ENCODE measurements at places on chromosomes 6 and 20.

- no peak for DNase-seq
Observed at GRCh38 chr20:35291654-35292503, at the start of gene FAM83C. Gene FAM83C (minus strand): TSS chr20:35292425. CDS start chr20:35292304, 121 bp downstream.

DNA sequence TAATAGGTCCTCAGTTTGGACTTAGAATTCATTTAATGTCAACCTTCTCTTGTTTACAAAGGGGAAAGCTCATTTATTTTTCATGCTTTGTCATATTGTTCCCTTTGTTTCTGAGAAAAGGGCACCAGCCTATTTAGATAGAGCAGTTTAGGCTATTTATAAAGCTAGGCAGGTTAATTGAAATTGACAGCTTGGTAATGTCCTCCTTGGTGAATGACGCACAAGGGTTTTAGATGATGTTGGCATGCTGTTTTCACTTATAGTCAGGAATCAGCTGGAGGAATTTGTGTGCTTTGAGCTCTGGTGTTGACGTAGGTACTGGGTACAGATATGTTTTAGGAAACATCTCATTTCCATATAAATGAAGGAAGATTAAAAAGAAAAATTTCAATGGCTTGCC, 45.2 kb downstream of the BCKDHB start:
- no peak for DNase-seq

- no peak for DNase-seq
Observed at GRCh38 chr6:106087548-106088325, 1.6 kb downstream of the PRDM1 start.

GRCh38 chr6:35907750-35908149, 13.1 kb downstream of the SRPK1 start:
- DNase-seq: no peak

- DNase-seq: no peak
Observed at GRCh38 chr6:113859349-113860180, 2.4 kb downstream of the MARCKS start.

DNA sequence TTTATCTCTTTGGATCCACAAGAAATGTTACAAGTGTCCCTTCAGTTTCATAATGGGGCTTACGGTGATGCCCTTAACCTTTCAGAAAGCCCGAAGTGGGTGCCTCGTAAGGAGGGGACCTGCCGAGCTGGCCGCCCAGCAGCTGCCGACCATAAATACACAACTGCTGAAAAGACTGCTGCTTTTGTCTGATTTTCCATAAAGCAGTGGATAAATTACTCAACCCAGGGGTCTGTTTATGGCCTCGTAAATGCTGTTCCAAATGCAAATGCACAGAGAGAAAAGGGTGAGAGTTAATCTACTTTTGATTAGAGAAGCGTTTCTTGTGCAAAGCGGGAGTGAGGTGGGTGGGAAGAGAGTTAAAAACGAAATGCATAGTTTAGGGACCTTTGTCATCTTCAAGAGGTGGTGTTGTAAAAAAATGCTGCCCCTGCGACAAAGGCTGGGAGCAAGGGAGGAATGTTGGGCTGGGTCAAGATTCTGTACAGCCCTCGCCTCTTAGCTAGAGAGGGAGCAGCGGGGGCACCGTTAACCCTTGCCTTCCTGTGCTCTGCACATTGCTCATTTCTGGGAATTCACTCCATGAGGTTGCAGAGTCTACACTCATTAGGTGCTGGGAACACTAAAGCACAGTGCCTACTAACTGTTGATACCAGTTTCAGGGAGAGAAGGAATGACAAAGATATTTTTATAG, 112.0 kb upstream of the MTHFD1L start:
- no peak for DNase-seq

- peak; percentile 48 for DNase-seq
Observed at GRCh38 chr6:27838945-27839625, 73.1 kb downstream of the OR2B2 start.

GRCh38 chr6:81451787-81452186, 300.7 kb downstream of the TENT5A start:
- no peak for DNase-seq

All from stimulated activated naive CD8-positive, alpha-beta T cell treated with anti-CD3 and anti-CD28 coated beads, Interleukin-15, amount 100 ng/mL, for 72 hours (primary cell).